ENCODE measurements at places on chromosomes 12 and 14.

- no peaks in the 10 kb centered on the region for H3K27me3 ChIP-seq
- no peak for DNase-seq
- H3K4me3 ChIP-seq, result no peak overlapping the region
- H3K36me3 ChIP-seq, result no peaks in the 10 kb centered on the region
- H3K4me1 ChIP-seq, result no peaks in the 10 kb centered on the region
Measured at GRCh38 chr14:63730659-63731058, 2.8 kb upstream of the SGPP1 start.

DNA sequence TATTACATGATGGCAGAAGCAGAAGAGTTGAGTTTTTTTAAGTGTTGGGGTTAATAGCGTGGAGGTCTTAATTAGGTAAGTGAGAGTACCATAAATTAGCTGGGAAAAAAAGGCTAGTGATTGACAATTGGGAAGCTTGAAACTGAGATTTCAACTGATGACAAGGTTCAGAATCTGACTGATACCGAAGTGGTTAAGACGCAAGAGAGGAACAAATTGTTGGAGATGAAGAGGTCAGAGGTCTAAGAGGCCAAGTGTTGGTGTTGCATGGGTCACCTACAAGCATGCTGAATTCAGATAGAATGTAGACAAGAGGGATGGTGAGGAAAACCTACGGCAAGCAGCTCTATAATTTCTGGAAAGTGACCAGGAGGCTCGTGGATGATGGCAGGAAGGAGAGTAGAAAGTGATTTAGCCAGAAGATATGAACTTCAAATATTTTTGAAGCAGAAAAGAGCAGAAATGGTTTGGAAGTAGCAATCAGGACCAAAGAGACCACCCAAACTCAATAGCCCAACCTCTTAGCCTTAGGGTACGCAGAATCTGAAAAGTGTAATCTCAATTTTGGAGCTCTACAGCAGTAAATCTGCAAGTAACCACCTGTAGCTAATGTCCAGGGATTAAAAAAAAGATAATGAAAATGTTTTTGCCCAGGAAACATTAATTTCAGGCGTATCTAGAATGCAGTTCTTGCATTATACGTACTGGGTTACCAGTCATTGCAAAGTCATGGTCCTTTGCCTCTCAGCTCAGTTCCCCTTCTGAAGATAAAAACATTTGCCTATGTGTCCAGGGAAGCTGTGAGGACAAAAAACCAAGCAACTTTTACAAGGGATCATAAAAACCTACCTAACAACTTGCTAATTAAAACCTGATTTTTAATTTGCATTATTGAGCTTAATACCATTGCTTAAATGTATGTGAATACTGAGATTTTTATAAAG lies 1.7 kb upstream of the TMPO start:
- H3K27ac ChIP-seq, result no peak overlapping the region
- DNase-seq, result no peak
- H3K36me3 ChIP-seq, result no peaks in the 10 kb centered on the region
- no peaks in the 10 kb centered on the region for H3K4me1 ChIP-seq
- H3K27me3 ChIP-seq, result no peaks in the 10 kb centered on the region
- no peak overlapping the region for H3K4me3 ChIP-seq

GRCh38 chr12:10368206-10369171 lies 21.4 kb downstream of the KLRK1 start:
- no peak overlapping the region for H3K27ac ChIP-seq
- no peak overlapping the region for H3K4me3 ChIP-seq
- H3K4me1 ChIP-seq, result peaks cover 2% of the 10 kb centered on the region
- H3K27me3 ChIP-seq, result no peaks in the 10 kb centered on the region

- H3K4me3 ChIP-seq, result no peak overlapping the region
- H3K36me3 ChIP-seq, result no peaks in the 10 kb centered on the region
- peaks cover 65% of the 10 kb centered on the region for H3K4me1 ChIP-seq
- DNase-seq, result no peak
- H3K27me3 ChIP-seq, result no peaks in the 10 kb centered on the region
Measured at GRCh38 chr14:76923431-76924370, 97.5 kb downstream of the LRRC74A start.

- H3K27ac ChIP-seq, result no peak overlapping the region
- DNase-seq, result no peak
- H3K36me3 ChIP-seq, result no peaks in the 10 kb centered on the region
- no peak overlapping the region for H3K4me3 ChIP-seq
Measured at GRCh38 chr14:32457213-32457920, 128.3 kb downstream of the AKAP6 start.

GRCh38 chr12:65324056-65324455 lies 45.6 kb downstream of the MSRB3 start:
- no peak overlapping the region for H3K4me3 ChIP-seq
- H3K36me3 ChIP-seq, result no peaks in the 10 kb centered on the region
- no peaks in the 10 kb centered on the region for H3K27me3 ChIP-seq
- H3K4me1 ChIP-seq, result peaks cover 12% of the 10 kb centered on the region
- no peak overlapping the region for H3K27ac ChIP-seq
- no peak for DNase-seq
